IMR-90 (cell line): ENCODE measurements at places on chromosomes 5 and 9. TPM values are rescaled to one million over a fixed set of nuclear protein-coding genes. Genes with fewer than 3 reads are reported as not detected.

DNA sequence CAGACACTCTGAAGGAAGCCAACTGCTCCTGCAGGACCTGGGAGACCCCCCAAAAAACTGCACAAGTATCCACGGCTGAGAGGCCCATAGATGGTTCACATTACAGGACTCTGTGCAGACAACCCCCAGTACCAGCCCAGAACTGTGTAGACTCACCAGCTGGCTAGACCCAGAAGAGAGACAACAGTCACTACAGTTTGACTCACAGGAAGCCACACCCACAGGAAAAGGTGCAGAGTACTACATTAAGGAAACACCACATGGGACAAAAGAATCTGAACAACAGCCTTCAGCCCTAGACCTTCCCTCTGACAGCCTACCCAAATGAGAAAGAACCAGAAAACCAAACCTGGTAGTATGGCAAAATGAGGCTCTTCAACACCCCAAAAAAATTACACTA is 281.2 kb upstream of the RGMB start:
- DNase-seq: no peak

- no peak for DNase-seq
Measured at GRCh38 chr9:89623925-89624420, 19.2 kb downstream of the GADD45G start.

Gene CCDC192
- not detected in 2 replicates for polyA plus RNA-seq

DNA sequence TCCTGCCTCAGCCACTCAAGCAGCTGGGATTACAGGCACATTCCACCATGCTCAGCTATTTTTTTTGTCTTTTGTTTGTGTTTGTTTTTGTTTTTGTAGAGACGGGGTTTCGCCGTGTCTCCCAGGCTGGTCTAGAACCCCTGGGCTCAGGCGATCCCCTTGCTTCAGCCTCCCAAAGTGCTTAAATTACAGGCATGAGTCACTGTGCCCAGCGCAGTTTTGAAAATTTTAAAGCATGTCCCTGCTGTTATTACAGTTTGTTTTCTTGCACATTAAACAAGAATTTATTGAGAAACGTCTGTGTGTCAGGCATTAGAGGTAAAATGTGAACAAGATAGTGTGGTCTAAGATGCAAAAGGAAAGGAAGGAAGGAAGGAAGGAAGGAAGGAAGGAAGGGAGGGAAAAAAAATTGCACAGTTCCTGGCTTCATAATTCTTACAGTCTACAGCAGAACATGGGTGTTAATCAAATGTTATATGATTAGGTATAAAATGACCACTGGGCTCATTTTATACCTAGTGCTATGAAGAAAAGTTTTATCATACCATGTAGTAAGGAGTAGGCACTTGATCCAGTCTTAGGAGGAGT is 205.4 kb downstream of the SNX18 start:
- DNase-seq: peak; percentile 56

DNA sequence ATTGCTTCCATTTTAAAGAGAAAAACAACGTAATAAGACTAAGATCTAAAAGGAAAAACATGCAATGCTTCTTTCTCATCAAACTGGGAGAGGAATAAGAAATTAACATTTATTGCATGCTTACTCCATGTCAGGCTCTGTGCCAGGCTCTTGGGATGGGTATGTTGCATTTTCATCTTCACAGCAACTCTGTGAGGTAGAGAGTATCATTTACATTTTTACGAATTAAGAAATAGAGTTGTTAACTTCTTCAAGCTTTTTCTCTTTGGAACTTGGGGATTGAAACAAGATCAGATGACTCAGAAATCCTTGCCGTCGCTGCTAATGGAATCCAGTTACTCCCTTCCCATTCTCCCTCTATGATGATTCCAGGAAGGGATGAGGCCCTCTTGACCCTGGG is 39.5 kb downstream of the PDE8B start:
- DNase-seq: no peak

DNA sequence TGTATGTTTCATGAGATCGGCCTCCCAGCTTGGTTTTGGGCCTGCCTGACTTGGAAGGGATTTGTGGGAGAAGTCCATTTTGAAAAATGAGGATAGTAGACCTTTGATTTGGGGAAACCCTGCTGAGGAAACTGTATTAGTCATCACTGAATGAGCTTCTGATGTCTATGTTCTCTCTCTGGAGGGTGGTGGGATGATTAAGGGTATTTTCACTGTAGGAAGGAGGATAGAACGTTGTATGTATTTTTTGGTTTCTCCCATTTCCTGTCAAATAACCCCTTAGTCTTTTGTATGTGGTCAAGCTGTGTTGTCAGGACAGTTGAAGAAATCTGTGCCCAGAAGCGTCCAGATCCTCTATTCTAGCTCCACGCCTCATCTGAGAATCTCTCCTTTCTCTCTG is 151.9 kb downstream of the INSYN2B start:
- no peak for DNase-seq

Gene FBXO10
- polyA plus RNA-seq: 6.6 and 6.7 TPM in 2 replicates

Gene RMRP
- 39.7 and 88.0 TPM in 2 replicates for polyA plus RNA-seq

GRCh38 chr5:116763987-116764866 is 189.6 kb upstream of the SEMA6A start:
- no peak for DNase-seq

Gene GKAP1
- polyA plus RNA-seq: 0.87 and 1.4 TPM in 2 replicates

- DNase-seq: no peak
Measured at GRCh38 chr5:141942185-141942857, 15.7 kb downstream of the PCDH12 start.

- peak; percentile 33 for DNase-seq
Measured at GRCh38 chr5:173204185-173204979, 30.6 kb downstream of the NKX2-5 start.

Gene PTPN3
- polyA plus RNA-seq: 0.79 and 0.89 TPM in 2 replicates

Gene PCDHGA3
- polyA plus RNA-seq: 1.6 and 1.8 TPM in 2 replicates

- DNase-seq: peak; percentile 53
Measured at GRCh38 chr9:130185490-130186031, 13.4 kb downstream of the NCS1 start.

DNA sequence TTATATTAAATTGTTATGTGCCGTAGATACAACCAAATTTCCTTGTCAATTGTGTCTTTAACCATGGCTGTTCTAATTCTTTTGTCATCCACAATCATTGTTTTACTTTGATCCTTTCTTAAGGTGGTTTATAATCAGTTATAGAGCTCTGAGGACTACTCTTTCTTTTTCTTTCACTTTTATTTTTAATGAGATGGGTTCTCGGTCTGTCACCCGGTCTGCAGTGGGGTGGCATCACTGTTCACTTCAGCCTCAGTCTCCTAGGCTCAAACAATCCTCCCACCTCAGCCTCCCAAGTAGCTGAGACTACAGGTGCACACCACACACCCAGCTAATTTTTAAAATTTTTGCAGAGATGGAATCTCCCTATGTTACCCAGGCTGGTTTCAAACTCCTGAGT is 74.2 kb downstream of the ANXA2R start:
- DNase-seq: no peak

DNA sequence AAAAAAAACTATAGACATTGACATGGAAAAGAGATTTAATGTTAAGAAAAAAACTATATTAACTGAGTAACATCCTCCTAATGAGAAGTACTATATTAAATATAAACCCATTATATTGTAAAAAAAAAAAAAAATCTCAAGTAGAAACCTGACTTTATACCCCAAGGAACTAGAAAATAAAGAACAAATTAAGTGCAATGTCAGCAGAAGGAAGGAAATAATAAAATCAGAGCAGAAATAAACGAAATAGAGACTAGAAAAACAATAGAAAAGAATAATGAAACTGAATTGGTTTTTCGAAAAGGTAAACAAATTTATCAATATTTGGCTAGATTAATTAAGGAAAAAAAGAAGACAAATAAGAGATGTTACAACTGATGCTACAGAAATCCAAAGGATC is 329.1 kb upstream of the ZNF608 start:
- DNase-seq: no peak

DNA sequence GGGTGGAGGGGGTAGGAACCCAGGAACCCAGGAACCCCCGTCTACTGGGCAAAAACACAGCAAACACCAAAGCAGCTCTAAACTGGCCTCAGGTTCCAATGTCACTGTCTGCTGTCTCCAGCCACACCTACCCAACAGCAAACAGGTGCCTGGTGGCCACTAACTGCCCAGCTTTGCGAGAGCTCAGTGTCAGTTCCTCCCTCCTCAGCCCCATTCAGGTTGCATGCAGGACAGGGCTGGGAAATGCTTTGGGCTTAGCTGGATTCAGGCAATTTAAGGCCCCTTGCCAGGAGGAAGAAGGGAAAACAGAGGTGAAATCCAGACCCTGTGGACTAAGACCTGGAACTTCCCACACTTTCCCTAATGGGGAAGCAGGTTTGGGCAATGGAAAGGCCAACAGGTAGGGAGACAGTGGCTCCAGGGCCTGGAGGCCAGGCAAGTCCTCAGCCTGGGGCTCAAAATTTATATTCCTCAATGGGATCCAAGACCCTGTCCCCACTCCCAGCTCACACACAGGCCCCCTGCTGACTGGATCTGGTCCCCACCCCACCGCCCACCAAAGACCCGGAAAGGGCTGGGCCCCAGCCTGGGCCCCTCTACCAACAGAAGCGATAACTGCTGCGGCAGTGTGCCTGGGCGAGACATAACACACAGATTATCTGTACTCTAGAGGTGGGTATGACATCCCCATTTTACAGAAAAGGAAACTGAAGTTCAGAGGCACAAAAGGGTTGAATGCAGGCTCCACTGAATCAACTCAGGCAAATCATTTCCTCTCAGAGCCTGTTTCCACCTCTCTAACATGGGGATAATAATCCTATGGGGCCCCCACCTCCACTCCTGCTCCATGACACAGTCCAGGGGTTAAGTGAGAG is 3.5 kb downstream of the EEIG1 start:
- DNase-seq: no peak

- DNase-seq: peak; percentile 0
Measured at GRCh38 chr5:24642022-24642421, 2.8 kb downstream of the CDH10 start.

Gene PARP8
- 6.5 and 6.9 TPM in 2 replicates for polyA plus RNA-seq

DNA sequence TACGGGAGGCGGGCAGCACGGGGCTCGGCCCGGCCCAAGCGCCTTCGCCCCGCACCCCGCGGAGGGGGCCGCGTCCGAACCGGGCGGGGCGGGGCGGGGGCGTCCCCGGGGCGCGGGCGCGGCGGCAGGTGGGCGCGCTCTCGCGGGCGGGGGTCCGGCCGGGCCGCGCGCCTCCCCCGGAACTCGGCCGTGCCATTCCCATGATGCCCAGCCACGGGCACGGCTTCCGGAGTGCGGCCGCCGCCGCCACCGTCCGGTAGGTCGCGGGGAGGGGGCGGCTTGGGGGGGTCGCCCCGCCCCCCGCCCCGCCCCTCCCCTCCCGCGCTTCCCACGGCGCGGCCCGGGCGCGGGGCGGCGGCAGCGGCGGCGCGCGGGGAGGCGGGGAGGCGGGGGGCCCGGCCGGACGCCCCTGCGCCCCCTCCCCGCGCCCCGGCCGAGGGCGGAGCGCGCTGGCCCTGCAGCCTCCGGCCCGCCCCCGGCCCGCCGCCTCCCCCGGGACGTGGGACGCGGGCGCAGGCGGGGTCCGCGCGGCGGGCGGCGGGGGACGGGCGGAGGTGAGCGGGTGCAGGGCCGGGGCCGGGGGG is at the start of gene PPP1R26:
PPP1R26 (plus strand) TSS at position 314 of the 584 bp plus-strand sequence. CDS start 4,729 bp downstream, outside the sequence.
- DNase-seq: no peak

GRCh38 chr9:6877671-6878161 is 119.9 kb downstream of the KDM4C start:
- peak; percentile 83 for DNase-seq

DNA sequence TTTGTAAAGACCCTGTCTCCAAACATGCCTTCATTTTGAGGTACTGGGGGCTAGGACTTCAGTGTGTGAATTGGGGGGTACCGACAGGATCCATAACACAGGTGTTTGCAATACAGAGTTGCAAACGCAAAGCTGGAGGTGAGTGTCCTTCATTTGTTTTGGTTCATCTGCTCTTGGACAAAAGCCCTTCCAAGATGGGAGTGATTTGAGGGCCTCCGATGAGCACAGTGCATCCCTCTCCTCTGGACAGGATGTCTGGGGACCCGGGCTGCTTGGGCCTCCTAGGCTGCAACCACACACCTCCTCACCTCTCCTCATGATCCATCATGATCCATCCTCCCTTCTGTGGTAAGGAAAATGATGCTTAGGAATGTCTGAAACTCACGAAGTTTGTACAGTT is 23.8 kb downstream of the FGD3 start:
- DNase-seq: no peak

Gene NOTCH1
- polyA plus RNA-seq: 6.0 and 6.9 TPM in 2 replicates

DNA sequence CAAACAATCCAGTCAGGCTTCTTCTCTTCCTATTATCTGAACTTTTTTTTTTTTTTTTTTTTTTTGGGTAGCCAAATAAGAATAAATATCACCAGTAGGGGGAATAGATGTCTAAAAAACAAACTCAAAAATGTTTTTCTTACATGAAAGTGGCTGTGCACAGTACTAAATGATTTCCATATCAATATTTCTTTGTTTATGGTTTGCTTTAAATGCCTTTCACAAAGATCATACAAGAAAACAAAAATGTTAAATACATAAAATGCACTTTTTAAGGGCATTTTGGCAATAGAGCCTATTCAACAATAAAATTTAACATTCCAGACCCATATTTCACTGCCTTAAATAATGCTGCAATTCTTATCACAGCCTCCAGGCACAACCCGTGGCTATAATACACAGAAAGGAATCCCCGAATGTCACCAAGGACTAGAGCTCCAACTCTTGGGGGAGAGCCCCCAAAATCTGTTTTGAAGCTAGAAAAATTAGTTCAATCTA is 91.1 kb upstream of the TBCA start:
- DNase-seq: peak; percentile 32

DNA sequence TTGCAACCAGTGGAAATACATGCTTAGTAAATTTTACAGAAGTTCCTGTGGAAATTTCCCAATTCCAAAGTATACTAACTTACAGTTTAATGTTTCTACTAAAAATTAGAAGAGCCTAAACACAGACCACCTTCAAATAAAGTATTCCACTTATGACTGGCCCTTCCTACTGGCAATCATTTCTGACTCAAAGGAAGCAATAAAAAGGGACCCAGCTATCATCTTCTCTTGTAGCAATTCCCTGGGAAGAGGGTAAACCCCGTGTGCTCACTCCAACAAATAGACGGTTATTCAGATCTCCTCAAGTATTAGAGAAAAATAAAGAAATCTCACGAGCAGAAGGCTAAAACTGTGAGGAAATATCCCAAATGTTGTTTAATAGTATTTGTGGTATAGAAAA is 43.3 kb downstream of the GOLPH3 start:
- no peak for DNase-seq

DNA sequence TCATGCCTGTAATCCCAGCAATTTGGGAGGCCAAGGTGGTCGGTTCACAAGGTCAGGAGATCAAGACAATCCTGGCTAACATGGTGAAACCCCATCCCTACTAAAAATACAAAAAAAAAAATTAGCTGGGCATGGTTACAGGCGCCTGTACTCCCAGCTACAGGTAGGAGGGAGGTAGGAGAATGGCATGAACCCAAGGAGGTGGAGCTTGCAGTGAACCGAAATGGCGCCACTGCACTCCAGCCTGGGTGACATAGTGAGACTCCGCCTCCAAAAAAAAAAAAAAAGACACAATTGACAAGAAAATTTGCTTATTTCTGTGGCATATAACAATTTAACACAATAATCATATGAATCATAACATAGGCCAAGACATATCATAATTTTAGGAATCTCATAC is 35.3 kb upstream of the ZNF131 start:
- DNase-seq: no peak

Gene KCNT1
- not detected in 2 replicates for polyA plus RNA-seq

Gene MYMK
- polyA plus RNA-seq: not detected in 2 replicates
